ENCODE measurements at places on chromosomes 16 and 17. TPM values are rescaled to one million over a fixed set of nuclear protein-coding genes. Genes with fewer than 3 reads are reported as not detected.

DNA sequence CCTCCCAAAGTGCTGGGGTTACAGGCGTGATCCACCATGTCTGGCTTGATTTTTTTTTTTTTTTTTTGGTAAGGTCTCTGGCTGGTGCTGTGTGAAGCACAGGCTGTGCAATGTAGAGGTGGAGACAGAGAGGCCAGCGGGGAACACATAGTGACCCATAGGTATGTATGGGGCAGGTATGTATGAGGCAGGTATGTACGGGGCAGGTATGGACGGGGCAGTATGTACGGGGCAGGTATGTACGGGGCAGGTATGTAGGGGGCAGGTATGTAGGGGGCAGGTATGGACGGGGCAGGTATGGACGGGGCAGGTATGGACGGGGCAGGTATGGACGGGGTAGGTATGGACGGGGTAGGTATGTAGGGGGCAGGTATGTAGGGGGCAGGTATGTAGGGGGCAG lies 5.0 kb downstream of the RPL3L start:
- H3K27ac ChIP-seq: no peak overlapping the region
- H3K4me3 ChIP-seq: no peak overlapping the region
- H3K27me3 ChIP-seq: no peaks in the 10 kb centered on the region

GRCh38 chr16:86090461-86091170 lies 191.7 kb downstream of the IRF8 start:
- no peaks in the 10 kb centered on the region for H3K36me3 ChIP-seq
- no peaks in the 10 kb centered on the region for H3K27me3 ChIP-seq
- H3K27ac ChIP-seq: no peak overlapping the region
- no peaks in the 10 kb centered on the region for H3K4me1 ChIP-seq
- no peak for DNase-seq

- H3K4me3 ChIP-seq: no peak overlapping the region
- peak; percentile 45 for DNase-seq
- peaks cover 48% of the 10 kb centered on the region for H3K27me3 ChIP-seq
- H3K36me3 ChIP-seq: no peaks in the 10 kb centered on the region
- H3K4me1 ChIP-seq: peaks cover 16% of the 10 kb centered on the region
Measured at GRCh38 chr17:39740357-39741111, 2.8 kb downstream of the GRB7 start.

DNA sequence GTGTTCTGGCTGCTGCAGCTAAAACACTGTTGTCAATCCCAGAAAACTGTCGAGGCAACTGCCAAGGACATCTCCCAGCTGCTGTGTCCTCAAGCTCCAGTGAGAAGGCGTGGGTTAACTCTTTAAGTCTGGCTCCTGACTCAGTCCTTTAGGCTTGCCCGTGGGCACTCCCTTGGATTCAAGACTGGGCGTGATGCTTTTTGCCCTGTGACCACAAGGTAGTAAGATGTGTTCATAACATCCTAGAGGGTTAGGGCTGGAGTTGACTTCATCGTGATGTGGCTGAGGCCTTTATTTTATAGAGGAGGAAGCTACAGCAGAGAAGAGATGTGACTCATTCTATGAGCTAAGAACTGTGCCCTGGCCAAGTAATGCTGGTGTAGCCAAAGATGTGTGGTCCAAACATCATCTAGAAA lies 50.9 kb upstream of the TEKT3 start:
- no peak overlapping the region for H3K4me3 ChIP-seq
- no peaks in the 10 kb centered on the region for H3K27me3 ChIP-seq
- H3K27ac ChIP-seq: peak overlapping the region; percentile 65
- no peaks in the 10 kb centered on the region for H3K36me3 ChIP-seq
- H3K4me1 ChIP-seq: peaks cover 2% of the 10 kb centered on the region
- peak; percentile 96 for DNase-seq

DNA sequence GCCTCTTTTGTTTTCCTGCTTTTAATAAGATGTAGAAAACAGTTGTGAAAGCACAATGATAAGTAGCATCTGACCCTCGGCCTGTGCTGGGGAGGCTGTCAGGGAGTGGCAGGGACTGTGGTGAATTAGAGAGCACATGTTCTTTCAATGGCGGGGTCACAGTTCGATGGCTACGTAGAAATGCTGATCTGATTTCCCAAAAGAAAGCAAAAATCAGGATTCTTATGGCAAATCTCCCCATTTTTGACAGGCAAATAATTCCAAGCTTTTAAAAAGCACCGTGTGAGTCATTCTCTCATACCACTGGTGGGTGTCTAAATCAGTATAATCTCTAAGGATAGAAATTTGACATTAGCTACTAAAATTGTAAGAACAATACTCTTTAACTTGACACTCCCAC lies 4.2 kb upstream of the MAPK7 start:
- H3K4me3 ChIP-seq: no peak overlapping the region
- H3K27me3 ChIP-seq: no peaks in the 10 kb centered on the region
- H3K27ac ChIP-seq: no peak overlapping the region
- peaks cover 4% of the 10 kb centered on the region for H3K36me3 ChIP-seq
- H3K4me1 ChIP-seq: peaks cover 2% of the 10 kb centered on the region

DNA sequence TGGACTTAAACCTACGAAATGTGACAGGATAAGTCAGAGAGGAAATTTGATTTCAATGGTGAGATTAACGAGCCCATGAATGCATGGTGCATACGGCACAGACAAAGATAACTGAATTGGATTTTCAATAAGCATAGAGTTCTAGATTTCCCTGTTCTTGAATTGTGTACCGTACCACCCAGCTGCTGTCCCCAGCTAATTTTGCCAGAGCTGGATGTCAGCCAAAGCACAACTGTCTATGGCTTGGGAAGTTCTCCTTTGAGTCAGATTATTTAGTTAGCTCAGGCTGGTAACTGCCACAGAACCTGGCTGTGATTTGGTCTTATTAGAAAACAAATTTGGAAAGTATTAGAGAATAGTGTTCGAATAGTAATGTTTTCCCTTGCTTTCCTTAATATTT lies 143.1 kb downstream of the CDH13 start:
- no peaks in the 10 kb centered on the region for H3K36me3 ChIP-seq
- no peak overlapping the region for H3K27ac ChIP-seq
- no peak overlapping the region for H3K4me3 ChIP-seq
- no peaks in the 10 kb centered on the region for H3K27me3 ChIP-seq
- DNase-seq: no peak
- H3K4me1 ChIP-seq: no peaks in the 10 kb centered on the region

DNA sequence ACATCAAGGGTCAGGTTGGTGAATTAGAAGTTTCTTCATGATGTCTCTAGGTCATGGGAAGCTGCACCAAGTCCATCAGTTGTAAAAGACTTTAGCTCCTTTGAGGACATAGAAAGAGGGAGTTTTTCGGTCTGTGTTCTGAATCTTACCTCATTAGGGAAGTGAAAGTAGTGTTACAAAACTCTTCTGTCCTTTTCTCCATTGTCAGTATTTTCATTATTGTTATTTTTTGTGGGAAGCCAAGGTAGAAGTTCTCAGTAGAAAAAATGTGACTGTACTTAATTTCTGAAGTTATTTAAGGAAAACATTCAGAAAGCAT lies 24.2 kb downstream of the MAP3K3 start:
- H3K36me3 ChIP-seq: peaks cover 8% of the 10 kb centered on the region
- no peak overlapping the region for H3K4me3 ChIP-seq
- no peak overlapping the region for H3K27ac ChIP-seq
- H3K4me1 ChIP-seq: peaks cover 5% of the 10 kb centered on the region
- H3K27me3 ChIP-seq: no peaks in the 10 kb centered on the region

ZNF287 gene
- 7.0 TPM for total RNA-seq

PTX4 gene
- total RNA-seq: not detected

Measured in IMR-90 (cell line).